ENCODE measurements at places on chromosomes 3 and 15. TPM values are rescaled to one million over a fixed set of nuclear protein-coding genes. Genes with fewer than 3 reads are reported as not detected.

- H3K27me3 ChIP-seq, result no peaks in the 10 kb centered on the region
- no peaks in the 10 kb centered on the region for H3K4me1 ChIP-seq
- H3K4me3 ChIP-seq, result no peak overlapping the region
- no peaks in the 10 kb centered on the region for H3K36me3 ChIP-seq
- H3K27ac ChIP-seq, result no peak overlapping the region
Measured at GRCh38 chr3:87969620-87970019, 89.2 kb downstream of the CGGBP1 start.

DNA sequence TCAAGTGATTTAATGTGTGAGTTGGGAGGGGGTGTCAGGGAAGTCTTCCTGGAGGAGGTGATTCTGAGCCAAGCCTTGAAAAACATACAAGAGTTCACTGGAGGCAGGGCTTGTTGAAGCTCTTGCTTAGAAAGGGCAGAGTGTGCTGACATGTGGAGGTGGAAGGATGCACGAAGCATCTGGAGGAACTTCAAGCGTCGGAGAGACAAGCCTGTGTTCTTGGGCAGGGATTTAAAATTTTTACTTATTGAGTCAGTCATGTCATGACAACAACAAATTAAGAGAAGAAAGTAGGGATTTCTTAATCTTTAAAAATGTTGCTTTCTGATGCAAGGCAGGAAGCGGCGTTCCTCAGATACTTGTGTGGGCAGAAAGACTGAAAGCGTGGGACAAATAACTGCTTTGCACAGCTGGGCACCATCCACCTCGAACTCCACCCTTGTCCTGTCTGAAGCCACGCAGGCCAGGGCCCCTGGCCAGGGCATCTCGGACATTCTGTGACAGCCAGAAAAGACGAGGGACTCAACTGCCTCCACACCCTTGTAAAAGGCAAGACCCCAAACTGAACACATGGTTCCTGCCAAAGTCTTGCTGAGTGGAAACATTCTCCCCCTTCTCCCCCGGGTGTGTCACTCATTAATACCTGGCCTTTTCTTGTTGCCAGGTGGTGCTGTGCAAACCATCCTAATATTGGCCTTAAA is 6.9 kb upstream of the IL16 start:
- no peaks in the 10 kb centered on the region for H3K36me3 ChIP-seq
- DNase-seq, result no peak
- H3K4me3 ChIP-seq, result no peak overlapping the region
- no peaks in the 10 kb centered on the region for H3K4me1 ChIP-seq
- peaks cover 13% of the 10 kb centered on the region for H3K27me3 ChIP-seq

GRCh38 chr3:50441424-50442217 is 61.8 kb downstream of the CACNA2D2 start:
- no peaks in the 10 kb centered on the region for H3K36me3 ChIP-seq
- no peak for DNase-seq
- no peaks in the 10 kb centered on the region for H3K4me1 ChIP-seq
- H3K27me3 ChIP-seq, result no peaks in the 10 kb centered on the region
- H3K4me3 ChIP-seq, result no peak overlapping the region

- peaks cover 53% of the 10 kb centered on the region for H3K4me1 ChIP-seq
- no peaks in the 10 kb centered on the region for H3K36me3 ChIP-seq
- H3K27ac ChIP-seq, result no peak overlapping the region
Measured at GRCh38 chr3:194686816-194687637, 1.3 kb downstream of the FAM43A start.

UBR1 gene
- 25.2 TPM for total RNA-seq

PRTG gene
- not detected for total RNA-seq

- no peak overlapping the region for H3K4me3 ChIP-seq
- peak; percentile 27 for DNase-seq
- H3K36me3 ChIP-seq, result no peaks in the 10 kb centered on the region
- peaks cover 23% of the 10 kb centered on the region for H3K4me1 ChIP-seq
- no peak overlapping the region for H3K27ac ChIP-seq
- H3K27me3 ChIP-seq, result peaks cover 5% of the 10 kb centered on the region
Measured at GRCh38 chr3:56985878-56986277, 74.6 kb upstream of the SPATA12 start.

- peaks cover 17% of the 10 kb centered on the region for H3K27me3 ChIP-seq
- no peak for DNase-seq
- H3K4me1 ChIP-seq, result no peaks in the 10 kb centered on the region
- no peak overlapping the region for H3K27ac ChIP-seq
- H3K36me3 ChIP-seq, result no peaks in the 10 kb centered on the region
Measured at GRCh38 chr15:47674586-47675232, 42.6 kb upstream of the SEMA6D start.

GRCh38 chr15:101115393-101115785 is 136.5 kb downstream of the CHSY1 start:
- peaks cover 5% of the 10 kb centered on the region for H3K4me1 ChIP-seq
- H3K27ac ChIP-seq, result no peak overlapping the region
- no peaks in the 10 kb centered on the region for H3K27me3 ChIP-seq
- H3K4me3 ChIP-seq, result no peak overlapping the region
- H3K36me3 ChIP-seq, result no peaks in the 10 kb centered on the region

RTP1 gene
- not detected for total RNA-seq

DNA sequence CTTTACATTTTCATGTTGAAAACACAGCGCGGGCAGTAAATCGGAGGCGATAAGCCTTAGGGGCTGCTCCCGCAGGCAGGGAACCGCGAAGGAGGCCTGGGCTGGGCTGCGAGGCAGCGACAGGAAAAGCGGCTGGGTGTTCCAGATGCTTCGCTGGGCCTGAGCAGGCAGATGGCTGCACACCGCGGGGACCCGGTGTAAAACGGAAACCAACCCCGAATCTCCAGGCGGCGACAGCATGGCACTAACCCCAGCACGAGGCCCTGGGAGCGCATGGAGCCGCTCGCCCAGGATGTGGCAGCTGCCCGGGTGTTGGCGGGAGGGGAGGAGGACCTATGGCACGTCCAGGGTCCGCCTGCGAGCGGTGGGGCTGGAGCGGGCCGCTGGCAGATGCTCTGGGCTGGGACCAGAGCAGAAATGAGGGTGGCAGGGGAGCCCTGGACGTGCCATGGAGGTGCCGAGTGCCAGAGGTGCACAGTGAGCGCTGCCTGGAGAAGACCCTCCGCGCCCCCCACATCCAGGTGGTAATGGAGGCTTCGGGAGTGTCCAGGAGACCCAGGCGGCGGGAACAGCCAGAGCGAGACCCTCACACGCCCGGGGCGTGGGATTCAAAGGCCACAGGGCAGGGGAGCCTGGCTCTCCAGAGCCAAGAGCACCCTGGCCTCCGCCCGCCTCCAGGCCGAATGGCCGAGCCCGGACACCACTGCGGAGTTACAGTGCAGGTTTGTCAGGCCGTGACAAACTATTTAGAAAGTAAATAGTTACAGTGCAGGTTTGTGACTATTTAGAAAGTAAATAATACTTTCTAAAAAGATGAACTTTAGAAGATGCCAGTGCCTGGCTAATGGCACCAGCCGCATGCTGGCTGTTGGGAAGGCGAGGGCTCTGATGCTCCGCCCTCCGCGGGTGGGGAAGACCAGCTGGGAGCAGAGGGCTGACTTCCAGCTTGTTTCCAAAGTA is 293.6 kb downstream of the OCA2 start:
- no peak overlapping the region for H3K4me3 ChIP-seq
- H3K36me3 ChIP-seq, result no peaks in the 10 kb centered on the region
- H3K27me3 ChIP-seq, result peaks cover 2% of the 10 kb centered on the region

DNA sequence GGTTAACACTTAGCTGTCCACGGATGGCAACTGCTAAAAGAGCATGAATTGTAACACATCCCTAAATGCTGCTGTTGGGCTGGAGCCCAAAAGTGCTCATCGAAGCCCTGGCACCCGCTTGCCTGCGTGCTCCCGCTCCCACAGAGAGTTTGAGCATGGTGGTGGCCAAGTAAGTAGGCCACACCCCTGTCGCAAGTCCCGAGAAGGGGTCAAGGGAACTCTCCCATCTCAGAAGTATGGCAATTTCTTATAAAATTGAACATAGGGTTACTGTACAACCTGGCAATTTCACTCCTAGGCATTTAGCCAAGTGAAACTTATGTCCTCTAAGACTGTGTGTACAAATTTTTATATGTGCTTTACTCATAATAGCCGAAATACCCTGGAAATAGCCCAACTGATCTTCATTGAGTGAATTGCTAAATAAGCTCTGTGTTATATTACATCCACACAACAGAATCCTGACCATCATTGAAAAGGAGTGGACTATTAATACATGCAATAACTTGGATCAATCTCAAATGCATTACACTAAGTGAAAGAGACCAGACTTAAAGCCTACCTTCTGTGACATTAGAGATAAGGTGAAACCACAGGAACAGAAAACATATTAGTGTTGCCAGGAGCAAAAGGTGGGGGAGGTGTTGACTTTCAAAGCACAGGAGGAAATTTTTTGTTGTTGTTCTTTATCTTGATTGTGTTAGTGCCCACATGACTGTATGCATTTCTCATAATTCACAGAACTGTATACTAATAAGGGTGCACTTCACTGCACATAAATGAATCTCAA is 1.5 kb upstream of the GCSAM start:
- peak; percentile 33 for DNase-seq
- H3K4me1 ChIP-seq, result peaks cover 74% of the 10 kb centered on the region
- H3K27me3 ChIP-seq, result no peaks in the 10 kb centered on the region
- no peaks in the 10 kb centered on the region for H3K36me3 ChIP-seq
- no peak overlapping the region for H3K4me3 ChIP-seq

SCAMP2 gene
- 60.6 TPM for total RNA-seq

DNA sequence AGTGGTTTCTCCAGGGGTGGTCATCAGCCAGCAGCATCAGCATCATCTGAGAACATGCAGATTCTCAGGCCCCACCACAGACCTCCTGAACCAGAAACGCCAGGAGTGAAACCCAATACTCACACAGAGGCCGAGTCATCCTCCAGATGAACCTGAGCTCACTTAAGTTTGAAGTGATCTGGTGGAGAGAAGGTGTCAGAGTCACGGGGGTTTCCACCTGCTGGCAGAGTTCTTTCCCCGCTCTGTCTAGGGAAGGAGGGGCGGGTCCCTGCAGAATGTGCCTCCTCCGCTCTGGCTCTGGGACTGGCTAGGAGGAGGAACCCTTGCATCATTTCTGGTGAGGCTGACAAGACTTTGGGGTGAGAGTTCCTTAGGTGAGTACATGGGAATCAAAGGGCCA is 13.3 kb upstream of the KIF23 start:
- H3K27ac ChIP-seq, result no peak overlapping the region
- no peak overlapping the region for H3K4me3 ChIP-seq
- peaks cover 3% of the 10 kb centered on the region for H3K27me3 ChIP-seq
- no peaks in the 10 kb centered on the region for H3K36me3 ChIP-seq

MUSTN1 gene
- total RNA-seq, result not detected

GRCh38 chr3:73296859-73297258 is 235.4 kb downstream of the EBLN2 start:
- H3K4me1 ChIP-seq, result no peaks in the 10 kb centered on the region
- H3K27me3 ChIP-seq, result peaks cover 2% of the 10 kb centered on the region
- no peak overlapping the region for H3K27ac ChIP-seq
